Left ventricle myocardium superior (tissue), 1 donor: ENCODE measurements at places on chromosomes 6 and 20. TPM values are rescaled to one million over a fixed set of nuclear protein-coding genes. Genes with fewer than 3 reads are reported as not detected.

Gene HMGN4
- 25.3 TPM for total RNA-seq

Gene TCP11
- not detected for total RNA-seq

Gene CRISP2
- total RNA-seq = not detected

Gene KCNK5
- total RNA-seq = 0.50 TPM

Gene PAK1IP1
- total RNA-seq = 11.0 TPM

Gene GJA1
- total RNA-seq = 322 TPM

Gene SALL4
- total RNA-seq = not detected

Gene CLPSL2
- not detected for total RNA-seq

Gene FABP7
- not detected for total RNA-seq

Gene WFDC10B
- not detected for total RNA-seq

Gene TNFRSF6B
- total RNA-seq = 0.64 TPM

Gene RIMS4
- 0.12 TPM for total RNA-seq

Gene SLC9A8
- 4.4 TPM for total RNA-seq

Gene SLC4A11
- 0.82 TPM for total RNA-seq

Gene MMS22L
- total RNA-seq = 3.3 TPM

Gene COL20A1
- total RNA-seq = not detected

Gene SSTR4
- not detected for total RNA-seq

Gene SIRPD
- total RNA-seq = not detected

Gene LHFPL5
- not detected for total RNA-seq

Gene ID1
- total RNA-seq = 99.2 TPM

Gene PIGU
- 14.5 TPM for total RNA-seq

Gene OR2J3
- not detected for total RNA-seq

Gene TTBK1
- total RNA-seq = 0.15 TPM

Gene SH3BGRL2
- 9.0 TPM for total RNA-seq

Gene LBP
- total RNA-seq = 0.25 TPM

Gene ENPP3
- total RNA-seq = not detected

Gene CDH22
- 2.3 TPM for total RNA-seq

Gene COX4I2
- 10.1 TPM for total RNA-seq

Gene APMAP
- total RNA-seq = 25.9 TPM

Gene ECT2L
- 0.37 TPM for total RNA-seq

Gene PRRT1
- total RNA-seq = 0.27 TPM

Gene NKAIN4
- total RNA-seq = not detected

Gene ADAM33
- total RNA-seq = 12.2 TPM

Gene FILIP1
- 156 TPM for total RNA-seq

Gene C2
- 5.8 TPM for total RNA-seq

Gene CST3
- total RNA-seq = 887 TPM

Gene LAMP5
- not detected for total RNA-seq

Gene HLA-DOA
- 1.8 TPM for total RNA-seq

Gene TXLNB
- 133 TPM for total RNA-seq

Gene CST5
- total RNA-seq = not detected

Gene KIFC1
- total RNA-seq = 0.74 TPM

Gene SNX3
- 268 TPM for total RNA-seq

Gene KLHDC3
- 167 TPM for total RNA-seq

Gene SIRPB1
- 0.82 TPM for total RNA-seq

Gene SIRT5
- total RNA-seq = 59.3 TPM

Gene GINS1
- total RNA-seq = 0.94 TPM

Gene ZNF391
- total RNA-seq = 0.97 TPM

Gene ERVFRD-1
- 0.12 TPM for total RNA-seq

Gene C6orf58
- not detected for total RNA-seq

Gene FGD2
- 8.0 TPM for total RNA-seq

Gene ENPP5
- total RNA-seq = 3.2 TPM

Gene HLA-DQA1
- total RNA-seq = 4.9 TPM

Gene SLC16A10
- 20.8 TPM for total RNA-seq

Gene SPTLC3
- total RNA-seq = 5.4 TPM

Gene HMGN3
- 166 TPM for total RNA-seq

Gene SNAP25
- total RNA-seq = 0.67 TPM

Gene ZSCAN9
- 10.2 TPM for total RNA-seq

Gene MOCS1
- total RNA-seq = 24.7 TPM

Gene ULBP3
- 1.1 TPM for total RNA-seq
